ENCODE measurements at places on chromosomes 11 and 22.

DNA sequence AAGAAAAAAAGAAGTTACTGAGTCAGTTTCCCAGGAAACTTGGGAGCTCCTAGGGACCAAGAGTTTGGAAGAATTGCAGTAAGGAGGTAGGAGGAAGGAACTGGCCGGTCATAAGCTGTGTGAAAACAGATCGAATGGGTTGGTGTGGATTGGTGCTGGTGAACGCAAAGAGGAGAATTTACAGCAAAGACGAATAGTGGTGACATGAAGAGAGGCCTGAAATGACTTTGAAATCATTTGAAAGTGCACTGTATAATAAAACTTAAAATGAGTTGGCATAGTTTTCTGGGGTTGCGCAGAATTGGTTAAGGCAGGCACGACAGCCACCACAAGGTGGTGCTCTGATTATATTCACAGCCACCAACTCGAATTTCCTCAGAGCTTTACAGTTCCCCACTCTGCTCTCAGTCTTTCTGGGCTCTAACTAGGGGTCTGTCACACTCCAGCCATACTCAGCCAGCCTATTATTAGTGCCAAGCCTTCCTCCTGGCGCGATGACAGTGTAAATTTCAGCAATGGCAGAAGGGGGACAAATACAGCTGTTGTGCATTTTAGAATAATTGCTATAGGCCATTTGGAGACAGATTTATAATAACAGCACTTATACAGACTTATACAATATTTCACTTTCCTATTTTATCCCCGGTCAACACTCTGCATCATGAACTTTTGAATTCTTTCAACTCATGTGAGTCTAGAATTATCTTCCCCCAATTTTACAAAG, 8.3 kb upstream of the HTR3B start:
- DNase-seq, result peak; percentile 62

DNA sequence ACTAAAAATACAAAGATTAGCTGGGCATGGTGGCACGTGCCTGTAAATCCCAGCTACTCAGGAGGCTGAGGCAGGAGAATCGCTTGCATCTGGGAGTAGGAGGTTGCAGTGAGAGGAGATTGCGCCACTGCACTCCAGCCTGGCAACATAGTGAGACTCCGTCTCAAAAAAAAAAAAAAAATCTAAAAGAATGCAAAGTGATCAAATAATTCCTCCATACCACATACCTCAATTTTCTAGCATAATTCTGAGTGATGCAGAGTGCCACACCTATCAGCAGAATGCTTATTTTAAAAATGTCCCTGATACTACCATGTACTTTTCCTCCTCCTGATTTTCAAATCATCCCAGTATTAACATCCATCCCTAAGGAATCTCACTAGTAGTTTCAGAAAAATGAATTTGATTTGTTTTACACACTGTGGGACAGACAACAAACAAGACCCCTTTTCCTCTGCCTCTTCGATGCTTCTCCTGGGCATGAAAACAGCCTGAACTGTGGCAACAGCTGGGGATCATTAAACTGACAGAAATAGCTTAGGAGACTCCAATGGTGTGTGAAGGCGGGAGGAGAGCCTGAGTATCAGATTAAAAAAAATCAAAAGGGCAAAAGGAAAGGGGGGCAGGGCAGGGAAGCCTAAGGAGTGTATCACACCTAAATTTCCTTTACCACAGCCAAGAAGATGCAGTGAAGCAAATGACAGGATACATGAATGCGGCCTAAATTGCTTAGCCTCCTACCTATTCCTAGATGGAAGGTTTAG, 114.7 kb downstream of the SGSM3 start:
- no peak for DNase-seq

- DNase-seq, result no peak
Observed at GRCh38 chr11:105046898-105047579, 1.9 kb upstream of the CARD16 start.

GRCh38 chr11:70630816-70631623, 232.7 kb downstream of the CTTN start:
- no peak for DNase-seq

DNA sequence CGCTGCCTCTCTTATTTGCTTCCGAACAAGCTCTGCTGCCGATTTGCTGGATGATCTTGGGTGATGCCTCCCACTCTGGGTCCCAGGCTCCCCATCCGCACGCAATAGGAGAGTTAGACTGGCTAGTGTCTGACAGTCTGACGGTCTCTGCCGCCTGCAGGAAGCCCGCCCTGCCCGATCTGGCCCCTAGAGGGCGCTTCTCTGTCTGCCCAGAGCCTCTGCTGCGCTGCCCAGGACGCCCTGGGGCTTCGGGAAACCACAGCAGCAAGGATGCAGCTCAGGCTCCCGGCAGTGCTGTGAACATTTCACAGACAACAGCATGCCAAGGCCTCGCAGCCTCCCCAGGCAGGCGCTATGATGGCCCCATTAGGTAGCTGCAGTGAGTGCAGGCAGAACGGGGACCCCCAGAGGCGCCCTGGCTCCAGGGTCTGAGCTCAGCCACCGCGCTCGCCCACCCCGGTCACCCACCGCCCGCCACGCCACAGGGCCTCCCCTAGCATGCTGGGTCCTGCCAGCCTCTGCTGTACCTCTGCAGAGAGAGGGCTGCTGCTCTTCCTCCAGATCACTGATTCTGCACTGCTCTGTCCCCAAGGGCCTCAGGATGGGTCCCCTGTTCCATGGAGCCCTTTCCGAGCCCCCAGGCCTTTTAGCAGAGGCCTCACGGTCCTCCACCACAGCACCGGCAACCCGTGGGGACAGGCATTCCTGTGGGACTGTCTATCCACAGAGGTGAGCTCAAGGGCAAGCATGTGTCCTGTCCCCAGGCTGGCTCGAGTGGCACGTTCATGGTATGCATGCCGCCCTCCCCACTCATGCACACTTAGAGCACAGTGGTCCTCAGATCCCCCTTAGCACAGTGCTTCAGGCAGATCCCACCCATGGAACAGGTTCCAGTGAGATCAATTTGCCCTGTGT, 4.3 kb upstream of the BAIAP2L2 start:
- DNase-seq, result no peak

GRCh38 chr11:7655253-7656217, 17.8 kb downstream of the CYB5R2 start:
- no peak for DNase-seq

GRCh38 chr11:1963864-1964263, 16.7 kb downstream of the MRPL23 start:
- DNase-seq, result no peak
